Left forelimb (tissue), 1 donor: ENCODE measurements at places on chromosomes 4 and X.
A peak's percentile ranks its signal among the peaks of the same experiment; 100 is the strongest.

DNA sequence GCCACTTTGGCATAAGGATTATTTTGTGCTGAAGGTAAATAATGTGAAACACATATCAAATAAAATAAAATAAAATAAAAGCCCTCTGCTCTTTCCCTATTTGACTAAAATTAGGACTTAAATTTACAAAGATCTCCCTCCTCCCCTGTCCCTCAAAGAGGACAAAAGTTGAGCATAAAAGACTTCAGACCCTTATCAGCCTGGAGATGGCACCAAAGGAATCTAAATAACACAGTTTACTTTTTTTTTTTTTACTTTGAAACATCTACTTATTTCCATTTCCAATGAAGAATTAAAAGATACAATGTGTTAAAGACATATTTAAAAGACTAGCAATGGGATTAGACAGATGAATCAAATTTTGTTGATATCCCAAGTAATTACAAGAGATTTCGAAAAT, 89.7 kb downstream of the EPHA5 start:
- no peak for DNase-seq

DNA sequence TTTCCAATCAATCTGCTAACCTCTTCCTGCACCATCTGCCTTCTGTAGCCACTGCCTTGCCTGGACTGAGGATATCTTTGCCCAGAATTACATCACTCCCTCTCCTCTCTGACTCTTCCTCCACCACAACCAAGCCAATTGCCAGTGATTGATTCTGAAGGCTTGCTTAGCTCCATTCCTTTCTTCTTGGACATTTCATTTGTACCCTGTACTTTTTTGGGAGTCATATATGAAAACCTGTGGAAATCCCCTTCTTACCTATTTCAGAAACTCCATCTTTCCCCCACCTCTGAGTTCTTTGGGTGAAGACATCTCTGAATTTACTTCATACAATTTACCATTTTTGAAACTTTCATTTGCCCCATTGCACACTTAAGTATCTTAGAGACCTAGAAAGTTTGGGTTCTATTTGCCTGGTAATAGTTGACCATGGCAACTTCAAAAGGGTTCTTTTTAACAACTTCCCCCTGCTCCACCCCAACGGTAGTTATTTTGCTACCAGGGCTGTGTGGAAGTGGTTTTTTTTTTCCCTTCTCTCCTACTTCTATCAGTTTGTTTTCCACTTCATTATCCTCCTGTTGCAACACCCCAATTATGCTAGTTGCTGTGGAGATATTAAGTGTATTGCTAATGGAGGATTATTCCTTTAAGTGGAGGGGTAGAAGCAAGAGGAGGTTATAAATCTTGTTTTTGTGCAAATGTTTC, 14.3 kb downstream of the SGMS2 start:
- DNase-seq, result no peak

- DNase-seq, result no peak
Observed at GRCh38 chr4:67954890-67955289, 8.4 kb downstream of the TMPRSS11A start.

DNA sequence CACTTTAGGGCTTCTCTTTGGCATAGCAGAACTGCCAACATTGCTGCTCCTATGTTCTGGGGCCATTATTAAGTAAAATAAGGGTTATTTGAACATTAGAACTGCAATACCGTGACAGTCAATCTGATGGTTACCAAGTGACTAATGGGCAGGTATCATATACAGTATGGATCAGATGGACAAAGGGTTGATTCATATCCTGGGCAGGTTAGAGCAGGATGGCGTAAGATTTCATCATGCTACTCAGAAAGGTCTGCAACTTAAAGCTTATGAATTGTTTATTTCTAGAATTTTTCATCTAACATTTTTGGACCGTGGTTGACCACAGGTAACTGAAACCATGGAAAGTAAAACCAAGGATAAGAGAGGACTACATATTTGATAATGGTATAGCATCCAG, 40.9 kb downstream of the BRCC3 start:
- DNase-seq, result no peak

- DNase-seq, result no peak
Observed at GRCh38 chr4:184675018-184675417, 25.5 kb downstream of the PRIMPOL start.

- DNase-seq, result no peak
Observed at GRCh38 chr4:3523628-3524221, 8.5 kb downstream of the LRPAP1 start.

- DNase-seq, result no peak
Observed at GRCh38 chr4:48268956-48269860, at the start of gene TEC. Gene TEC (minus strand): TSS chr4:48269838. CDS start chr4:48228614, 41,224 bp downstream.

- no peak for DNase-seq
Observed at GRCh38 chrX:143757887-143758286, 37.3 kb upstream of the SPANXN2 start.

DNA sequence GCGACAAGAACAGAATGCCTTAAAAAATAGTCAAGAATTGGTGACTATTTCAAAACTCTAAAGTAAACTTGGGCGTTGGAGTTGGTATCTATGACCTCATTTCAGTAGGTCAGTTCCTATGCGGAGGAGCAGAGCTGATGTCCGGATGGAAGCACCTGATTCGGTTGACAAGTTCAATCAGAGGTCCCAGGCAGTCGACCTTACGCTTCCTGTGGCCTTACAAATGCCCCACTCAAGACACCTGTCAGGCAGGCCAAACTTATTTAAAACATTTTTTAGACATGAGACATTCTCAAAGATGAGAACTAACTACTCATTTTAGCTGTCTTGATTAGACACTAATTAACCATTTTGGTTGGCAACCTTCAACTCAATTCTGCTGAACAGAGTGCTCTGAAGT, 137.7 kb upstream of the ADAMTS3 start:
- DNase-seq, result no peak

- DNase-seq, result no peak
Observed at GRCh38 chr4:6199422-6199921, 877 bp downstream of the JAKMIP1 start.

DNA sequence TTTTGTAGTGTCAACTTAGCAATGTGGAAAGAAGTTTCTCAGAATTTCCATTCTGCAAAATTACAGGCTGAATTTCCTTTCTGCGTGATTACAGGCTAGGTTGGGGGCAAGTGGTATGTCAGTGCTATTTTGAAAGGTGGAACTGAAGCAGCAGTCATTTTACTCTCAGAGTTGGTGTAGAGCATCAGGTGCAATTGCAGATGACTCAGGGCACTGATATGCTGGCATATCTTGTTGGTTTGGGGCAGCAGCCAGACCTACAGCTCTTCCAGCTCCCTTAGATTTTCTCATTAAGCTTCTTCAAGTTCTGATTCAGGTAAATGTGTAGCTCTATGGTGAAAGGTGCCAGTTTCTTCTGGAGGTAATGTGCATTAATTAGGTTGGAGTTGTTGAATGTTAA, 930.7 kb upstream of the PCDH10 start:
- DNase-seq, result no peak

GRCh38 chrX:148813422-148813821, 313.0 kb downstream of the AFF2 start:
- DNase-seq, result no peak

GRCh38 chr4:68736813-68737212, 66.4 kb upstream of the UGT2B15 start:
- DNase-seq, result no peak

DNA sequence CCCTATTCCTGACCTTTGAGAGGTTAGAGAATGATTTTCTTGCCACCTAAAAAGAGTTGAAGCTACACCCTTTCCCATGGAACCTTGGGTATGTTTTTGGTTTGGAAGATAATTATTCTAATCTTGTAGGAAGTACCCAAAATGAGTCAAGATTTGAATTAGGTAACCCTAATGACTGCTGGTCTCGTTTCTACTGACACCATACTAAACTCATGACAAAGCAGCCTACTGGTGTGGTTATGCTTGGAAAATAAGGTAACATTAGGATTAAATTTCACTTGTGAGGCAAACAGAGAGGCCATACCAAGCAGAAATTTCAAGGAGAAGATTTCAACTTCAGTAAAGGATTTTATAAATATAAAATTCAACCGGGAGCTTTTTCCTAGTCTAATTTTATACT, 107.9 kb downstream of the FBXW7 start:
- DNase-seq, result no peak

GRCh38 chr4:95050980-95051701, 293.4 kb downstream of the BMPR1B start:
- no peak for DNase-seq

GRCh38 chr4:5638316-5638715, 70.0 kb downstream of the EVC2 start:
- DNase-seq, result no peak

GRCh38 chr4:102541697-102542096, 40.5 kb downstream of the NFKB1 start:
- DNase-seq, result no peak

- peak; percentile 62 for DNase-seq
Observed at GRCh38 chr4:126955292-126956183, 677.2 kb upstream of the INTU start.

- no peak for DNase-seq
Observed at GRCh38 chr4:189506080-189506479, 434.6 kb upstream of the FRG1 start.

DNA sequence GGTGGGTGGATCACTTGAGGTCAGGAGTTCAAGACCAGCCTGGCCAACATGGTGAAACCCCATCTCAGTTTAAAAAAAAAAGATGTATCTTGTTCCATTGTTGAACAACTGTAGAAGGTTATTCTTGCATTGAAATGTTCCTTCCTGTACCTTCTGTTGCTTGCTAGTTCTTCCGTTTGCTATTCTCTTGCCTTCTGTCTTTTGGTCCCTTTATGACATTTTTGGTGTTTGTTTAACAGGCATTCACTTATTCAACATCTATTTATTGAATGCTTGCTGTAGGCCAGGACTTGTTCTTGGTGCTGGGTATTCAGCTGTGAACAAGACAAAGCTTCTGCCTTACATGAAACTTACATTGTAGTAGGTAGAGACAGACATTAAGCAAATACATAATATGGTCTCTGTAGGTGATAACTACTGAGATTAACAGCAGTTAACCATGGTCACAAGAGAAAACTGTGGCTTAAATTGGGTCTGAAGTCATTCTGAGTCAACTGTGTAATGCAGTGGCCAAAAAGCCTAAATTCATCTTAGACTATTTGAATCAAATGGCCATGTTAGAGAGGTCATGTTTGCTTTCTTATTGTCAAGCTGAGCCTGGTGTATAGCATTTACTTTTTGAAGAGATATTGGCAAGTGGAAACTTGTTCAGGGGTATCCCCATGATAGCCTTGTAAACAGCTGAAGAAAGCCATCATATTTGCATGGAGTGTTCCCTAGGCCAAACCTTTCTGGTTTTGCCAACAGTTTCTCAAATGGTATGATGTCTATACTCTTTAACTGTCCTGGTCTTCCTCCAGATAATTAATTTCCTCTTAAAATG, 35.6 kb downstream of the GAB1 start:
- no peak for DNase-seq

GRCh38 chr4:160414496-160414895, 1311.6 kb downstream of the RAPGEF2 start:
- no peak for DNase-seq

- DNase-seq, result peak; percentile 87
Observed at GRCh38 chr4:113979148-113979904, at the start of gene ARSJ. Gene ARSJ (minus strand): TSS chr4:113979647. CDS start chr4:113978834, 813 bp downstream.

DNA sequence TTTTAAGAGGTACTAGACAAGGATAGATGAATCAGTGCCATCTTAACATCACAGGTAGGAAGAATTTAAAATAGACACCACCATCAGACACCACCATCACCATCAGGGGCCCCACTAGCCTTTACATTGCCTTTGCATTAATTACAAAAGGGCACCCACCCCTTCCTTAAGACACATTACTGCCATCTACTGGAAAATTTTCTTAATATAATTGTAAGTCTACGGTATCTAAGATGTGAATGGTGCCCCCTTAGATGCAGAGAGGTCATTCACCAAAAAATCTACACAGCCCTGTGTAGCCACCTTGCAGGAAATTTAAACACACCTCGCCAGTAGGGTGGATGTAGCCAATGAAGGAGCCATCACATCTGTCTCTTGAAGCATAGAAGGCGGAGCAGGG, 184.1 kb downstream of the MID1IP1 start:
- no peak for DNase-seq

DNA sequence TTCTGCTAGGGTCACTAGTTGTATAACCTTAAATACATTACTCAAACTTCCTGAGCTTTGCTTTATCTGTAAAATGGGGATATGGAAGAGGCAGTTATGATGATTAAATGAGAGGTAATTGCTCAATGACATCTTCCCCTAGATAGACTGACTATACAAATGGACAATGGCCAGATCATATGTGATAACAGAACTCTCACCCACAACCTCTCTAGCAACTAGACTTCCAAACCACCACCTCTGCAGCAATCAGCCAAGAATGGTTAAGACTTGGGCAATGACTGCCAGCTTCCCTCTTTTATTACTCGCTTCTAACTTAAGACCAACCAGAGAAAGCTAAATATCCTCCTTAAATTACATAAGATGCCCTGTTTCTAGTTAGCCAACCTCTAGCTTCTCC, 2.9 kb upstream of the SEPSECS start:
- DNase-seq, result no peak

- DNase-seq, result no peak
Observed at GRCh38 chr4:139743027-139743426, 77.4 kb downstream of the MGST2 start.

- no peak for DNase-seq
Observed at GRCh38 chr4:158814207-158814606, 45.4 kb downstream of the FNIP2 start.

DNA sequence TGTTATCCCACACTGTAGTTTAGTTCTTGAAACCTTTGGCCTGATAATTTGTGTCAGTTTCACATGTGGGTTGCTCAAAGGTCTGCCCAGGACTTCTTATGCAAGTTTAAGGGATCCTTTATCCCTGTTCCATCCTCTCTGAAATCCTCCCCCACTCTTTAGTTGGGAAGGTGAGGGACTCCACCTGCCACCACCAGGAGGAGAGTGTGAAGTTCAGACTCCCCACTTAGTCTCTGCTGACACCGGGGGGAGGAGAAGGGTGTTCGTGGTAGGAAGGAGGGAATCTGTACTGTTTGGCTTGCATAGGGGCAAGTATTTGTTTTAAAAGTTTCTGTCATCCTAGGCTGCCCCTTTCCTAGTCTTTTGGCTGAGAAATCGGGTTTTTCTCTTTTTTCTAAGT, 211.8 kb downstream of the PPP4R3C start:
- DNase-seq, result no peak

DNA sequence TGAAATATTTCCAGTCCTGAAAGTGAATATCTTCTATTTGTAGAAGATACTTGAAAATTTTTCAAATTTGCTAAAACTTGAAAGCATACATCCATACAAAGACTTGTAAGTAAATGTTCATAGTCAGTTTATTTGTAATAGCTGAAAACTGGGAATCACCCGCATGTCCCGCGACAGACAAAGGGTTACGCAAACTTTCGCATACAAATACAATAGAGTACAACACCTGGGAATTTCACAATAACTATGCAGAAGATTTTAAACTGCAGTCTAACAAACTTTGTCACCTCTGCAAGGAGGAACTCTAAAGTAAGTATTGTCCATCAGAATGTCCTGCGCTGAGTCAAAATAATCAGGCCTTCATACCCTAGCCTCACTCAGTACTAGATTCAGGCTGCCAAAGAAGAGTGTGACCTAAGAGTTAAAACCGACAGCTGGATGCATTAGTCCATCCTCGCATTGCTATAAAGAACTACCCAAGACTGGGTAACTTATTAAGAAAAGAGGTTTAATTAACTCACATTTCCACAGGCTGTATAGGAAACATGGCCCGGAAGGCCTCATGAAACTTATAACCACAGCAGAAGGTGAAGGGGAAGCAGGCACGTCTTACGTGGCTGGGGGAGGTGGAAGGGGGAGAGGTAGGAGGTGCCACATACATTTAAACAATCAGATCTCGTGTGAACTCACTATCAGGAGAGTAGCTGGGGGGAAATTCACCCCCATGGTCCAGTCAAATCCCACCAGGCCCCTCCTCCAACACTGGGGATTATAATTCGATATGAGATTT, 60.4 kb downstream of the MMRN1 start:
- DNase-seq, result no peak
